CD4-positive, alpha-beta T cell treated with Interleukin-1 beta for 1 hour (primary cell): ENCODE measurements at places on chromosomes 13 and 19.

- no peak for DNase-seq
Observed at GRCh38 chr19:7225741-7226140, 68.5 kb downstream of the INSR start.

GRCh38 chr13:112734696-112735547 lies 45.1 kb downstream of the ATP11A start:
- no peak for DNase-seq

GRCh38 chr19:29499261-29499920 lies 26.4 kb upstream of the VSTM2B start:
- DNase-seq, result no peak

DNA sequence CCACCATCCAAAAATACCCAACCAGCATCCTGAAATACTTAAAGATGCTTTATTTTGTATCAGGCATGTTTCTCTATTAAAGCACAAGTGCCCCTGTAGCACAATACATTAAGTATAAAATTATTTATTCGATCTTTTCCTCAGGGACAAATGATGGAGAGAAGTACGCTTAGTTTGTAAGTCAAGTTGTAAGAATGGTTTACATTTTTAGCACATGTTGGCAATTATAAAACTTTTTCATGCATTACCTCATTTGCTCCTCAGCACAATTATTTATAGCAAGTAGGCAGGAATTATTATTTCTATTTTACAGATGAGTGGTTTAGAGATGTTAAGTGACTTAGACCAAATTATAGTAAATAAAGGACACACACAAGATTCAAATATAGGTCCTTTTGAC lies 232.6 kb upstream of the HTR2A start:
- DNase-seq, result no peak

- DNase-seq, result no peak
Observed at GRCh38 chr13:50123002-50123401, 107.8 kb downstream of the KCNRG start.
